ENCODE measurements at places on chromosomes 16 and 17.

- DNase-seq, result no peak
These were observed 3.9 kb upstream of the ZNF207 start for GRCh38 chr17:32345951-32346600.

GRCh38 chr16:27703545-27703944 is 153.6 kb downstream of the KATNIP start:
- DNase-seq, result no peak

GRCh38 chr17:39376434-39376833 is 25.0 kb downstream of the FBXL20 start:
- no peak for DNase-seq

DNA sequence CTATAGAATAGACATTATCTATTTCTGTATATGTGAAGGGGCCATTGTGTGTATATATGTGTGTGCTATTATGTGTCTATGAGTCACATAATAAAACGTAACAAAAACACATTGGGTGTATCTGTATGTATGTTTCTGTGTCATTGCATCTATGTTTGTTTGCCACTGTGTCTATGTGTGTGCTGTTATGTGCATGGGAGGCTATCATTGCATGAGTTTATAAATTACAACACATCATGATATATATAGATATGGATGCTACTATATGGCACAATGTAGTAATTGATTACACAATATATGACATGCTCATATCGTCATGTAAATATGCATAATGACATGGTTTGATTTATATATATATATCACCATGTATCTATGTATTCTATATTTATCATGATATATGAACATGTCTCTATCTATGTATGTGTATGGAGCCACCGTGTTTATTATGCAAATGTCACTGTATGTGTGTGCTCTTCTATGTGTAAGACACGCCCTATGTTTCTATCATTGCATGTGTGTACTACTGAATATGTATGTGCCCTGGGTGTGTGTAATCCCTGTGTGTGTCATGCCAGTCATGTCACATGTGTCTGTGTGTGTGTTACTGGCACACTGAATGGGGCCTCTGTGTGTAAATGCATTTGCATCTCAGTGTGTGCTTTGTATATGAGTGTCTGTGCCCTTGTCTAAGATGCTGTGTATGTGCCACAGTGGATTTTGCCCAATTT is 1.4 kb upstream of the TSPOAP1 start:
- no peak for DNase-seq

GRCh38 chr17:1203111-1203966 is 23.6 kb upstream of the ABR start:
- DNase-seq, result peak; percentile 60

DNA sequence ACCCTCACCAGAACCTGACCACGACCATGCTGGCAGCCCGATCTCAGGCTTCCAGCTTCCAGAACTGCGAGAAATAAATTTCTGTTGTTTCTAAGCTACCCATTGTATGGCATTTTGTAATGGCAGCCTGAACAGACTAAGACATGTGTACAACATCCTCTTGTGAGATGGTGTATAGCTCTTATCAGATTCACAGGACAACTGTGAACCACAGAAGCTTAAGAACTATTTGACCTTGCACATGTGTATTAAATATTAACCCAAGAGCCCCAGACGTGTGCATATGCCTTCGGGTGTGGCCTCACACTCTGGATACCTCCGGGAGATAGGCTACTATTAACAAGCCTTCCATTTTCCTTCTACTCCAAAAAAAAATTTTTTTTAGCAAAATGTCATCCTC is 248.9 kb downstream of the SLC39A11 start:
- no peak for DNase-seq

DNA sequence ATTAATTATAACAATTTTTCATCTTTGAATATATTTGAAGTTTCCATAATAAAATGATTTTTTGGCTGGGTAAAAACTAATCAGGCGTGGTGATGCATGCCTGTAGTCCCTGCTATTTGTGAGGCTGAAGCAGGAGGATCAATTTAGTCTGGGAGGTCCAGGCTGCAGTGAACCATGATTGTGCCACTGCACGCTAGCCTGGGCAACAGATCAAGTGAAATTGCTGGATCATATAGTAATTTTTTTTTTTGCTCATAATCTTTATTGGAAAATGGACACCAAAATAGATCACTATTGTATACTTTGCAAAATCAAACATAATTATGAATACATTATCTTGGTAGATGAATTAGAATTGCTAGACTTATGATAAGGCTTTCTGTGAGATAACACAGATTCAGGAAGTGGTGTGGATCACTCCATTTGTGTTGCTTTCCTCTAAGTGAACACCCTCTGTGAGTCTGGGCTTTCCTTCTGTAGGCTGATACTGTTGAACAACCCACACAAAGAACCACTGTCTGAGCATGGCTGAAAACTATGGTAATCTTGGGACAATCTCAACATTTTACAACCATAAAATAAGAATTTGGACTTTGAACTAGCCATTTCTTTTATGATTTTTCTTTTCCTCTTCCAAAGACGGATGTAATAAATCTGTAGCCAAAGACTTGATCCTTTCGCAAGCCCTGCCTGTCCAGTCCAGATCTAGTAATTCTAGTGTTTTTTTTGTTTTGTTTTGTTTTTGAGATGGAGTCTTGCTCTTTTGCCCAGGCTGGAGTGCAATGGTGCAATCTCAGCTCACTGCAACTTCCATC is 5.6 kb upstream of the ST3GAL2 start:
- DNase-seq, result no peak

- DNase-seq, result peak; percentile 54
These were observed 6.5 kb downstream of the SCGB1C2 start for GRCh38 chr17:143785-144281.

GRCh38 chr17:65896889-65897288 is 295.0 kb downstream of the CEP112 start:
- DNase-seq, result no peak

DNA sequence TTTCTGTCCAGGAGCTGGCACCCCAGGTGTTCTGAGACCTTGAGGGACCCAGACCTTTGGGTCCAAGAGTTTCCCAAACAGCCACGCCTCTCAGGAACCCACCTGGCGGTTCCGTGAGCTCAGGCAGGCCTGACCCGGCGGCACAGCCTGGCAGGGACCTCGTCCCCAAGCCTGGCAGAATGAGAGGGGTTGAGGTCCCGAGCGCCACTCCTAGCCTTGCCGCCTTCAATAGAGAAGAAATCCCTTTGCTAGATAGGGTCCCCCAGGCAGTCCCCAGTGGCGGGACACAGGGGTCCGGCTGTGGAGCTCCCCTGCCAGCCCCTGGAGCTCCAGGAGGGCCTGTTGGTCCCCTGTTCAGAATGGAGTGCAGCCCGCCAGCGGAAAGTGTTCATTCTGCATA is 10.5 kb upstream of the CLEC18A start:
- no peak for DNase-seq

DNA sequence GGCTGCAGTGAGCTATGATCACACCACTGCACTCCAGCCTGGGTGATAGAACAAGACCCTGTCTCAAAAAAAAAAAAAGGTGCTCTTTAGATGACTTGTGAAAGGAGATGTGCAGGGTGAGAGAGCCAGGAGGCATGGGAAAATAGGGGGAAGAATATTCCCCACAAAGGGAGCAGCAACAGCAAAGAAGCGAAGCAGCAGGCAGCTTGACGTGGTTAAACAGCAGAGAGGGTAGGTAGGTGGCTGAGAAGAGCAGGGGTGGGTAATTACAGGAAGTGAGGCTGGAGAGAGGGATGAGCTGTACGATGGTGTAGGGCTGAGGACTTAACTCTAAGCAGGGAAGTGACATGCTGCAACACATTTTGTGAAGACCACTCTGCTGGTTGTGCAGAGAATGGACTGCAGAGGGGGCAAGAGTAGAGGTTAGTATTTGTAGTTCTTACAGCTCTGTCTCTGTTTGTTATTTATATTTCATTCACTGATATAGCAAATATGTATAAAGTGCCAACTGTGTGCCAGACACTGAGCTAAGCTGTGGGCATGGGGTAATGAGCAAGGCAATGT is 1.6 kb downstream of the HEATR3 start:
- DNase-seq, result peak; percentile 64

DNA sequence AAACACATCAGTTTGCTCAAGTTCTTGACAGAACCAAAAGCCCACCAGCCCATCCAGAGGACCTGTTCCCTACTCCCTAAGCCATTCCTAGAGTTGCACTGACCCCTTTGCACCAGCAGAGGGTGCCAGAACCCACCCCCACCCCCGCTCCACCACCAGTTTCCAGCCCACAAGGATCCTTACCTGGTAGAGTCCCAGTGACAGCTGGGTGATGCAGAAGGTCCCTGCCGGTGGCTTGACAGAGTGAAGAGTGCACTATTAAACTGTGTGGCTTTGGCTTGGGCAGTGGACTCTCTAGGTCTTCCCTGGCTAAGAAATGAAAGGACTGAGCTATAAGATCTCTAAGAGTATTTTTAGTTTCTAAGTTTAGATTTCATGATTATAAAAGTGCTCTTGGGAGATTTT is 73.3 kb upstream of the MTMR4 start:
- peak; percentile 40 for DNase-seq

GRCh38 chr16:89759746-89760340 is 38.5 kb downstream of the ZNF276 start:
- DNase-seq, result no peak

GRCh38 chr16:21033704-21034103 is 116.9 kb downstream of the DNAH3 start:
- DNase-seq, result no peak

- DNase-seq, result no peak
These were observed 12.8 kb downstream of the CEP95 start for GRCh38 chr17:64519601-64520000.

DNA sequence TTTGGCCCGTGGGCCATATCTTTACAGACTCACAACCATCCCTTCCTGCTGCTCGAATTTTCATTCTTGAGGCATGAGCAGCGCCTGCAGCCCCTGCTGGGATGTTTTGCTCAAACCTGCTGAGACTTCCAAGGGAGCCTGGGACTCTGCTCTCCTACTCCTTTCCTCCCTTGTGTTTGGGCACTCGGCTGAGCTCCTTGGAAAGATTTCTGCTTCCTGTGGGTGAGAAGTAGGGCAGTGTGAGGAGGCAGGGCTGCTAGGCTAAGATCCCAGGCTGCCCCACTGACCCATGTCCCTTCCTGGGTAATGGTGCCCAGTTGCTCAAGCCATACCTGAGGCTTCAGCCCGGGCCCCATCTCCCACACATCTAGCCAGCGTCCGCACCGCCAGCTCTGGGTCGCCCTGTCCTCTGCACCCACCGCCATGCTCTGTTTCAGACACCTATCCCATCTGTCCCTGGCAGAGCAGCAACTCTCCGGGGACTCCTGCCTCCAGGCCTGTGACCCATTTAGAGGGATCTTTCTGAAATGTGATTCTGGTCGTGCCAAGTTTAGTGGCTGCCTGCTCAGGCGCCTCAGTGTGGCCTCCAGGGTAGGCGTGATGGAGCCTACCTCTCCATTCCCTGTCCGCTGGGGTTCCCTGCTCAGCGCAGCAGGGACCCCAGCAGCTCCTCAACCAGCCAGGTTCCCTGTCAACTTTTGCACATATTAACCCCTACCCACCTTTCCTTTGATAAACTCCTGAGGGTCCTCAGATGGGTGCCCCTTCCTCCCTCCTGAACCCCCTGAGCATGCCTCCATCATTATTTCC is 190.1 kb downstream of the CCDC182 start:
- DNase-seq, result no peak

GRCh38 chr16:87422106-87422505 is 30.0 kb downstream of the MAP1LC3B start:
- no peak for DNase-seq

DNA sequence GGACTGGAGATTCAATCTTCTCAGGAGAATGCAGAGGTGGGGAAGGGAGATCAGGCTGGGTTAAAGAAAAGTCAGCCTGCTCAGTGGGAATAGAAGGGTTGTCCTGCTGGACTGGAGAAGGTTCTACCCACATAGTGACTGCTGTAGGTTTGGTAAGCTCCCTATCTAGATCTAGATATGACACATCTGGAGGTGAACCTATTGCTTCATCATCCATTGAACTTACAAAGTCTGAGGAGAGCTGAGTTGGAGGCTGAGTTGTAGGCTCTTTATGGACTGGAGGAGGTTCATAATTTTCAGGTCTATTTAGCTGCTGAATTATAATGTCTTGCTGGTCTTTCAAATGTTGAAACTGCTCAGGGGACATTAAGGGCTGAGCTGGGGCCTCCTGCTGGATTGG is 46.0 kb upstream of the NF1 start:
- DNase-seq, result no peak

- DNase-seq, result no peak
These were observed 149.5 kb downstream of the TMEM132E start for GRCh38 chr17:34728771-34729310.

- peak; percentile 16 for DNase-seq
These were observed 7.5 kb upstream of the XPO6 start for GRCh38 chr16:28219282-28219681.

- DNase-seq, result no peak
These were observed 4.4 kb downstream of the TEDC2 start for GRCh38 chr16:2464333-2464732.

DNA sequence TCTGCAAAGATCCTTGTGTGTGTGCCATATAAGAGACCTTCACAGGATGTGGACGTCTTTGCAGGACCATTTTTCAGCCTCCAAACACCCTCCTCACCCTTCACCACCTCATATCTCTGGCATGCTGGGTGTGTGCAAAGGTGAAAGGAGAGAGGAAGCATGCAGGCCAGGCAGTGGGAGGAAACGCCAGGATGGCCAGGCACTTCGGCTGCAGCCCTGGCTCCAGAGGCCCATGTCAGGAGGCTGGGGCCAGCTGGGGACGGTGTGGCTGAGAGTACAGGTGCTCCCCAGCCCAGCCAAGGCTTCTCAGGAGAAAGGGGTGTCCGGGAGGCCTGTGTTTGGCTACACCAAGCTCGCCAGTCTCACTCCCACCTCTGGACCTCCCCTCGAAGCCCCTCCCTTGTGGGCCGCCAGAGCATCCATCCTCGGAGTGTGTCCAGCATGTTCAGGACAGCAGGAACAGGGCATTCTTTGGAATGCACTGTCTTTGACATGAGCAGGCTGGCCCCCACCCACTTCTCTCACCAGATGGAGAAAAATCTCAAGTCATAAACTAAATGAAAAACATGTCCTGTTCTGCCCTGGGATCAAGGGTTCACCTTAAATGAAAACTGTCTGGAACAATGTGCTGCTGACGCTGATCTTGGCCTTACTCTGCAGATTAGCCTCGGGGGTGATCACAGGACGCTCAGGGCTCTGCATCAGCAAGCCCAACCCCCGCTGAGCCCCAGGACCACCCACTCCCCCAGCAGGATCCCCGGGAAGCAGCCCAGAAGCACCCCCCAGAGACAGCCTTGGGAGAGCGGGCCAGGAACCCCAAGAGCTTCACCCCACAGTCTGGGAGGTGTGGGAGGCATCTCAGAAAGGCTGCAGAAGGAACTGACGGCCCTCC is 15.9 kb downstream of the PEMT start:
- DNase-seq, result peak; percentile 14

Measured in fibroblast of upper back skin (primary cell).